Vagina (tissue), 2 donors: ENCODE measurements at places on chromosomes 7 and 10.

GRCh38 chr7:92253251-92253650 is 7.5 kb downstream of the ANKIB1 start:
- H3K27me3 ChIP-seq, result no peaks in the 10 kb centered on the region
- peaks cover 2% of the 10 kb centered on the region for H3K4me1 ChIP-seq
- DNase-seq, result no peak
- no peak overlapping the region for H3K4me3 ChIP-seq
- H3K36me3 ChIP-seq, result no peaks in the 10 kb centered on the region

GRCh38 chr10:126301701-126302475 is 86.4 kb downstream of the ADAM12 start:
- H3K4me3 ChIP-seq, result no peak overlapping the region
- no peak for DNase-seq
- H3K4me1 ChIP-seq, result no peaks in the 10 kb centered on the region
- peak overlapping the region; percentile 1 for H3K27ac ChIP-seq
- no peaks in the 10 kb centered on the region for H3K27me3 ChIP-seq

DNA sequence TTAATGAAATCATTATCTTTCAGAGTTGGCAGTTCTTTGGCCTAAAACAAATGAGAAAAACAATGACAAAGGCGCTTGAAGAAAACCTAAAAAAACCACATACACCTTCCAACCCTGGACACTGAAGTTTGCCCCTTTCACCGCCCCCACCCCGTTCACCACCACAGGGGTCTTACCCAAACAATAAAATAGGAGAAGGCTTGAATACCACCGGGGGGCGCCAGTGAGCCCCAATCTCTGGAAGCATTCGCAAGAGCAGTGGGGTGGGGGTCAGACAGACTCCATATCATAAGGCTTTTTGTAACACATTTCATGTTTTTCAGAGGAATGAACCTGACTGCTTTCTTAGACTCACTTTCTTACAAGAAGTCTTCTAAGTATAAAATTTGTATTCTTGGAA is 163.6 kb downstream of the PIP4K2A start:
- no peaks in the 10 kb centered on the region for H3K27me3 ChIP-seq
- H3K4me3 ChIP-seq, result no peak overlapping the region
- H3K27ac ChIP-seq, result no peak overlapping the region
- H3K4me1 ChIP-seq, result peaks cover 8% of the 10 kb centered on the region
- H3K36me3 ChIP-seq, result peaks cover 12% of the 10 kb centered on the region

DNA sequence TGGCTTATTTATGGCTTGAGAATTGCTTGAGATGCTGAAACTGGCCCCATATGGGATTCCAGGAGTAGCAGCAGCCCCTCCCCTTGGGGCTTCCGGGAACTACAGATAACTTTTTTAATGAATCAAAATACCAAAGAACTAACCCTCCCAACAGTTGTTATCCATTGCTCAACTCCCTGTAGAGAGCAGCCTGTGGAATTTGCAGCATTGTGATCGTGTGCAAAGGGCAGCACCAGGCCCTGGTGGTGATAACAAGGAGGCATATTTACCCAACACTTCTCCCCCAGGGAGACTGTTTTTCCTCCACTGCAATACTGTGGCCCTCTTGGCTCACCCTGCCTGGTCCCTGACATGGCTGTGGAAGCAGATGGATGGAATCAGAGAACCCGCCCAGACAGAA is 196.2 kb downstream of the PLXNA4 start:
- no peaks in the 10 kb centered on the region for H3K36me3 ChIP-seq
- no peaks in the 10 kb centered on the region for H3K27me3 ChIP-seq
- H3K4me1 ChIP-seq, result peaks cover 14% of the 10 kb centered on the region
- no peak for DNase-seq
- no peak overlapping the region for H3K4me3 ChIP-seq
- no peak overlapping the region for H3K27ac ChIP-seq

GRCh38 chr10:131810805-131811629 is 89.8 kb upstream of the PPP2R2D start:
- no peak for DNase-seq
- no peaks in the 10 kb centered on the region for H3K36me3 ChIP-seq
- H3K4me1 ChIP-seq, result no peaks in the 10 kb centered on the region
- H3K27me3 ChIP-seq, result no peaks in the 10 kb centered on the region

- H3K36me3 ChIP-seq, result no peaks in the 10 kb centered on the region
- DNase-seq, result no peak
- no peaks in the 10 kb centered on the region for H3K4me1 ChIP-seq
- H3K27me3 ChIP-seq, result no peaks in the 10 kb centered on the region
Observed at GRCh38 chr7:17362439-17363105, 64.1 kb downstream of the AHR start.

DNA sequence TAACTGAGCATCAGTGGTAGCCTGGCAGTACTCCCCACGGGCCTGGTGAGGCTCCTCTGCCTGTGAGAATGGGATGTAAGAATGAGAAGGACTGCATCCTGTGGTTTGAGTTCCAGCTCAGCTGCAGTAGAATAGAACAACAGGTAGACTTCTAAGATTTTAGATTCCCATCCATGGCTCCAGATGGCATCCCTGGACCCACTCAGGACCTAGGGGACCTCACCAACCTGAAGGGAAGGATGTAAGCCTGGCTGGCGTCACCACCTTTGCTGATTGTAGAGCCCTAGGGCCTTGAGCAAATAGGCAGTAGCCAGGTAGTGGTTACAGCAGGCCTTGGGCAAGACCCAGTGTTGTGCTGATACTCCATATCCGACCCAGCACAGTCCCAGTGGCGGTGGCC is 9.6 kb upstream of the AOC1 start:
- H3K27me3 ChIP-seq, result no peaks in the 10 kb centered on the region
- H3K36me3 ChIP-seq, result no peaks in the 10 kb centered on the region
- H3K27ac ChIP-seq, result no peak overlapping the region
- H3K4me1 ChIP-seq, result peaks cover 9% of the 10 kb centered on the region

DNA sequence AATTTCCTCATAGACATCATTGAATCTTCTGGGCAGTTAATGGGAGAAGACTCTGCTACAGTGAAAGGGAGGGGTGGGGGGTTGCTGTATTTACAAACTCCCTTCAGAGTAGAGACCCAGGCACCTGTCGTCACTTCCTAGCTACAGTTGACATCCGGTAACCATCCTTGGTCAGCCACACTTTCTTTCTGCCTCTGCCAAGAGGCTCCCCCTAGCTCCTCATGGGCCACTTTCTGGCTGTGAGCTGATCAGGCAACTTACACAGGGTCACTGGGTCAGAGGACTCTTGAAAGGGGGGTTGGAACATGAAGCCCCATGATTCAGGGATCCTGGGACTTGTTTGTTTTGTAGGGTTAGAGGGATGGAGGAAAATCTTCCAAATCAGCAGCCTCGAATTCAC is 1.2 kb downstream of the TECPR1 start:
- H3K36me3 ChIP-seq, result no peaks in the 10 kb centered on the region
- no peaks in the 10 kb centered on the region for H3K27me3 ChIP-seq
- no peak for DNase-seq
- peak overlapping the region; percentile 68 for H3K27ac ChIP-seq
- peak overlapping the region; percentile 69 for H3K4me3 ChIP-seq

DNA sequence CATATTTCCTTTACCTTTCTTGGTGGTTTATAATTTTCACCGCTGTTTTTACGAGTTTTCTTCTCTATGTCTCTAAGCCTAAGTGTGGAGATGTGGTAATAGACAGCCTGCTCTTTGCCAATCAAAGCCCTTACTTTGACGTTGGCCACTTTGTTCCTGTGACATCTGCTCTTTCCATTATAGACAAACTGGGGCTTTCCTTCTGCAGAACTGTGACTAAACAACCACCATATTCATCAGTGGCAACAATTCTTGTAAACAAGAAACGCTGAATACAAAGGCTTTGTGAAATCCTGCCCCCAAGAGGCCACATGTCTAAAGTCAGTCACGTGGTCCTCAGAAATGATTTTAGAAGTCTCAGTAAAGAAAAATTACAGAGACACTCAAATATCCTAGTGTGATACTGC is 59.6 kb upstream of the CAPZA2 start:
- H3K27ac ChIP-seq, result peak overlapping the region; percentile 2
- H3K36me3 ChIP-seq, result no peaks in the 10 kb centered on the region
- no peak overlapping the region for H3K4me3 ChIP-seq
- no peak for DNase-seq
